ENCODE measurements at places on chromosomes 6 and 20.

DNA sequence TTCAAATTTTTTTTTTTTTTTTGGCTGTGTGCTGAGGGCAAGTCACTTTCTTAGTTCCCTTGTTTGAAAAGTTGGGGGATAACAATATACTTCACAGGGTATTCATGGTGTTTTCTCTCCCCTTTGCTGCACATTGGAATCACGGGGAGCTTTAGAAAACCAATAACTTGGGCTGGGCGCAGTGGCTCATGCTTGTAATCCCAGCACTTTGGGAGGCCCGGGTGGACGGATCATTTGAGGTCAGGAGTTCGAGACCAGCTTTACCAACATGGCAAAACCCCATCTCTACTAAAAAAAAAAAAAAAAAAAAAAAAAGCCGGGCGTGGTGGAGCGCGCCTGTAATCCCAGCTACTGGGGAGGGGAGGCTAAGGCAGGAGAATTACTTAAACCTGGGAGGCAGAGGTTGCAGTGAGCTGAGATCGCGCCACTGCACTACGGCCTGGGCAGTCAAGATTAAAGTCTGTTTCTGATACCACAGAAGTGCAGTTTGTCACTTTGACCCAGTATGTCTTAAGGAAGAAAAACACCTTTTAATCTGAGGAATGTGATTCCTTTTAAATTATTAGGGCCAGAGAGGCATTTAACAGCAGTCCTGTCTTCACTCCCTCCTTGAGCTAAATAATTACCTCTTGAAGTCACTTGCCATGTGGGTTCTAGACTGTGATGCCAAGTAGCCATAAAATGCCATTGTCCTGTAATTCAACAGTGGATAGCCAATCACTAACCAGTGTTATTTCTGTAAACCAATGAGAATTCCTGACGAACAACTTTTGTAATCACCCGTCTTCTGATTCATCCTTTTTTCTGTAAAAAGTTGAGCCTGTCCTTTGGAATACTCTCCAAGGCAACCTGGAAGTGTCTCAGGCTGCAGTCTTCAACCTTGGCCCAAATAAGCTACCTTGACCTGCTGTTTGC is 16.1 kb downstream of the SRSF3 start:
- DNase-seq, result no peak

- DNase-seq, result no peak
These were observed 14.7 kb upstream of the CHD6 start for GRCh38 chr20:41632896-41633295.

- no peak for DNase-seq
These were observed 71.3 kb upstream of the FOXC1 start for GRCh38 chr6:1538369-1538768.

DNA sequence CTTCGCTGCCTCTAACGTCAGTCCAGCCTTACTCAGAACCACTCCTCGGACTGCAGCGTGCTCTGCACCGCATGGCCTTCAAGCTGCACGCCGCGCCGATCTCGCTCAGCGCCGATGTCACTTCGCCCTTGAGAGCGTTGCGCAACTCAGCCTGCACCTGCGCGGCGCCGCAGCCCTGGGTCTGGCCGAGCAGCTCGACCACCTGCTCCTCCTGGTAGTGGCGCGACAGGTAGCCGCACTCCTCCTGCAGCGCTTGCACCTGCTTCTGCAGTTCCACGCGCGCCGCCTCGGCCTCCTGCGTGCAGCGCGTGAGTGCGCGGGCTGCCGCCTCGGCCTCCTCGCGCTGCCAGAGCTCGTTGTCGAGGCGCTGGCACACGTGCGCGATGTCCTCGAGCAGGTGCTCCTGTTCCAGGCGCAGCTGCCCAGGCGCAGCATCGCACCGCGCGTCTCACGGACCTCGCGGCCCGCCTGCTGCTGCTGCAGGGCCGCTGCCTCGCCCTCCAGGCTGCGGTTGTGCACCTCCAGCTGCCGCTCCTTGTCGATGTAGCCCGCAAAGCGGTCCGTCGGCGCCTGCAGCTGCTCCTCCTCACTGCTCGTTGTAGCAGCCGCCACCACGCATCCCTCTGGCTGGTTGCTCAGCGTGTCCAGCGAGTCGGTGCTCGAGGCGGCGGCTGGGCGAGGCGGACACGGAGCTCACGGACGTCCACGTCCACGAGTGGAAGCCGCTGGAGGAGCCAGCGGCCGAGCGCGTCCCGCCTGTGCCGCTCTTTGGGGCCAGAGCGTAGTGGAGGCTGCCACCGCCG is 380.6 kb upstream of the CHD6 start:
- DNase-seq, result no peak

DNA sequence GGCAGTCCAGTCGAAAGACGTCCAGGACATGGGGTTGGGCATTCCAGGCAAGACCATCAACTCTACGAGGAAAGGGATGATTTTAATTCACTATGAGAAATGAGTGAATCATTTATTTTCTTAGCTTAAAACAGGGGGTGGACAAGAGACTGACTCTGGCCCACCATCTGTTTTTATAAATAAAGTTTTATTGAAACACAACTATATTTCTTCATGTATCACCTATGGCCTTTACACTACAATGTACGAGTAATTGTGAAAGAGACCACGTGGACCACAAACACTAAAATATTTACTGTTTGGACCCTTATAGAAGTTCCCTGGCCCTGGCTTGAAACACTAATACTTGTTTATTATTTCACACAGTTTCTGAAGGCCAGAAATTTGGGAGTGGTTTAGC is 15.6 kb upstream of the RSPO4 start:
- no peak for DNase-seq

DNA sequence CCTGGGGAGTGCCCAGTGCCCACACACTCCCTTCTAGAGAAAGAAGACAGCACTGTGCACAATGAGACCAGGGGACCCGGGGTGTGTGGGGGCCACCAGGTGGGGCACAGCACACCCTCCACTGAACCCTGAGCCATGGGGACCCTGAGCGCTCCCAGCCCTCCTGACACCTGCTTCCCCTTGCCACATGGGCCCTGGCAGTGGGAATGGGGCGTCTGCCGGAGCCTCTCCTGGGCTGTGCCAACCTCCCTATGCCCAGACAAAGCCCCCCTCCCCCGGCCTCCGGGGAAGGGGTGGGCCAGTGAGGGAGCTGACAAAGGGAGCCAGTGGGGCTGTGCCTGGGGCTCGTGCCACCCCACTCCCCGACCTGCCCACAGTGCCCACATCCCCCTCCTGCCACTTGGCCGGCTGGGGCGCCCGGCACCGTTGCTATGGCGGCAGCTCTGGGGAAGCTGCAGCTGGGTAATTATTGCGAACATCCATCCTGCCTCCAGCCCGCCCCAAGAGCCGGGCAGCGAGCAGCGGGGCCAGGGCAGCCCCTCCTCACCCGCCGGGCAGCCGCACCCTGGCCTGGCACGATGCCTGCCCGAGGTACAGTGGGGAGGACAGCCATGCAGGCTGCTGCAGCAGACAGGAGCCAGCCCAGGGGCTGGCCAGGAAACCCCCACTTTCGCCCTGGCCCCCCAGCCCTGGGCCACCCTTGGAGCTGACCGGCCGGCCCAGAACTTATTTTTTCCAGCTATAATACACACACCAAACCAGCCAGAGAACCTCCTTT is 41.9 kb upstream of the NOL4L start:
- no peak for DNase-seq

GRCh38 chr6:21023210-21023609 is 489.0 kb downstream of the CDKAL1 start:
- no peak for DNase-seq

All from NCI-H524 treated with DMSO at 0.1 percent for 48 hours (cell line).